WTC11 (cell line): ENCODE measurements at places on chromosomes 12 and 14.

DNA sequence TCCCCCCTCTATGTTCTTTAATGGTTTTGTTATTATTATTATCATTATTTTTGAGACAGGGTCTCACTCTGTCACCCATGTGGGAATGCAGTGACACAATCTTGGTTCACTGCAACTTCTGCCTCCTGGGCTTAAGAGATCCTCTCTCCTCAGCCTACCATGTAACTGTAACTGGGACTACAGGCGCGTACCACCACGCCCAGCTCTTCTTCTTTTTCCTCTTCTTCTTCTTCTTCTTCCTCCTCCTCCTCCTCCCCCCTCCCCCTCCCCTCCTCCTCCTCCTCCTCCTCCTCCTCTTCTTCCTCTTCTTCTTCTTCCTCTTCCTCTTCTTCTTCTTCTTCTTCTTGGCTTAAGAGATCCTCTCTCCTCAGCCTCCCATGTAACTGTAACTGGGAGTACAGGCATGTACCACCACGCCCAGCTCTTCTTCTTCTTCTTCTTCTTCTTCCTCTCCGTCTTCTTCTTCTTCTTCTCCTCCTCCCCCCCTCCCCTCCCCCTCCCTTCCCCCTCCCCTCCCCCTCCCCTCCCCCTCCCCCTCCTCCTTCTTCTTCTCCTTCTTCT lies 5.4 kb upstream of the KRT7 start:
- no peak for DNase-seq

DNA sequence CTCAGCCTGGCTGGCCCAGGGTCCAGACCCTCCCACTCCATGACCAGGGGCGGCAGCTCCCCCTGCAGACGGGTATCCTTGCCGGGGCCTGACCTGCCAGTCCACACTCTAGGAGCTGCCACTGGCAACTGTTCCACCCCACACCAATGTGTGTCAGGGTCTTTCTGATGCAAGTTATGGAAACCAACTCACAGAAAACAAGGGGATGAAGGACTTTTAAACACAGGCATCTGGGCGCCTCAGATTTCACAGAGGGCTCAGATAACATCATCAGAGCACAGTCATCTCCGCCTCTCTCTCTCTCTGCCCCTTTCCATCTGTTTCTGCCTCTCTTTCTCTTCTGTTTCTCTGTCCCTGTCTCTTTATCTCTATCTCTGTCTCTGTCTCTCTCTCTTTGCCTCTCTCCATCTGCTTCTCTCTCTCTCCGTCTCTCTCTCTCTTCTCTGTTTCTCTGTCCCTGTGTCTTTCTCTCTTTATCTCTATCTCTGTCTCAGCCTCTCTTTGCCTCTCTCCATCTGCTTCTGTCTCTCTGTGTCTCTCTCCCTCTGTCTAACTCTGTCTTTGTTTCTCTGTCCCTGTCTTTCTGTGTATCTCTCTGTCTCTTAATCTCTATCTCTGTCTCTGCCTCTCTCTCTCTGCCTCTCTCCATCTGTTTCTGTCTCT lies 67.4 kb upstream of the FBRSL1 start:
- peak; percentile 54 for DNase-seq

DNA sequence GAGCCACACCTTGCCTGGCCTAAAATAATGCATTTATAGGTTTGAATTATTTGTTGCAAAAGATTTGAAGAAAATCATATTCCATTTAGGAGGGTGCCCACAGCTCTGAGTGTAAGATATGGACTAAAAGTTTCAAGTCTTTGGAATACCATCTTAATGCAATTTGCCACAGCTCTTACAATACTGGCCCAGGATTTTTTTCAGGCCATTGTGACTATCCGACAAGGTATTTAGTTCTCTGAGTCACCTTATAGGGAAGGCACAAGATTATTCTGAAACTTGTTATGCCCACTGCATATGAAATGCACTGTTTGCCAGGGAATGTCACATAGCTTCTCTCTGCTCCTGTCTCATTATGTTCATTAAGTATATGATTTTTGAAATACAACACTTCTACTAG lies 29.6 kb upstream of the SLC6A13 start:
- DNase-seq: no peak

- DNase-seq: no peak
These were observed 265.7 kb downstream of the AKAP6 start for GRCh38 chr14:32594766-32595165.

DNA sequence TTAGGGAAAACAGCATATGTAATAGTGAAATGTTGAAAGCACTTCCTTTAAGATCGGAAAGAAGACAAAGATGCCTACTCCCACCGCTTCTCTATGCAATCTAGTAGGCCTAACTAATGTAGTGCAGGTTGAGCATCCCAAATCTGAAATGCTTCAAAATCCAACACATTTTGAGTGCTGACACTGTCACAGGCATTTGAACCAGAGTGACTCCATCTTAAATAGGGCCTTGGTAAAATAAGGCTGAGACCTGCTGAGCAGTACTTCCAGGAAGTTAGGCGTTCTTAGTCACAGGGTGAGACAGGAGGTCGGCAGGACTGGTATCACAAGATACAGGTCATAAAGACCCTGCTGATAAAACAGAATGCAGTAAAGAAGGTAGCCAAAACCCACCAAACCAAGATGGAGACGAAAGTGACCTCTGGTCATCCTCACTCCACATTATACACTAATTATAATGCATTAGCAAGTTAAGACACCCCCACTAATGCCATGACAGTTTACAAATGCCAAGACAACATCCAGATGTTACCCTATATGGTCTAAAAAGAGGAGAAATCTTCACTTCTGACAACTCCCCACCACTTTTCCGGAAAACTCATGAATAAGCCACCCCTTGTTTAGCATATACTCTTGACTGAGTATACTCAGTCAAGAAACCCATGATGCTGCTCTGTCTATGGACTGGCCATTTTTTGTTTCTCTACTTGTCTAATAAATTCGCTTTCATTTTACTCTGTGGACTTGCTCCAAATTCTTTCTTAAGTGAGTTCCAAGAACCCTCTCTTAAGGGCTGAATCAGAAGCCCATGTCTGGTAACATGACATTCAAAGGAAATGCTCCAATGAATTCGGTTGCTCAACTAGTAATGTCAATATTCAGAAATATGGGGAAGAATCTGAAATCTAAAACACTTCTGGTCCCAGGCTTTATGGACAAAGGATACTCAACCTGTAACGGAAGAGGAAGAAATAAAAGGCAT lies 47.1 kb upstream of the MTERF2 start:
- no peak for DNase-seq

- DNase-seq: peak; percentile 61
These were observed at the start of gene CYP27B1 for GRCh38 chr12:57766464-57767304. CYP27B1 (minus strand) TSS chr12:57767078; CDS start chr12:57767041, 37 bp downstream.

DNA sequence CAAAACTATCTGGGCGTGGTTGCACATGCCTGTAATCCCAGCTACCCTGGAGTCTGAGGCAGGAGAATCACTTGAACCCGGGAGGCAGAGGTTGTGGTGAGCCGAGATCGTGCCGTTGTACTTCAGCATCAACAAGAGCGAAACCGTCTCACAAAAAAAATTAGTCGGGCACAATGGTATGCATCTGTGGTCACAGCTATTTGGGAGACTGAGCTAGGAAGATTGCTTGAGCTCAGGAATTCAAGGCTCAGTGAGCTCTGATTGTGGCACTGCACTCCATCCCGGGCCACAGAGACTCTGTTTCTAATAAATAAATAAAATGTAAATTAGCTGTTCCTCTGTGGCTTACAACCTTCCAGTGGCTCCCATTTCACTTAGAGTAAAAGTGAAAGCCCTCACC lies 28.0 kb downstream of the RCOR1 start:
- DNase-seq: no peak

- no peak for DNase-seq
These were observed at the start of gene CLECL1 for GRCh38 chr12:9732921-9733461. CLECL1 (minus strand) TSS chr12:9733097.

DNA sequence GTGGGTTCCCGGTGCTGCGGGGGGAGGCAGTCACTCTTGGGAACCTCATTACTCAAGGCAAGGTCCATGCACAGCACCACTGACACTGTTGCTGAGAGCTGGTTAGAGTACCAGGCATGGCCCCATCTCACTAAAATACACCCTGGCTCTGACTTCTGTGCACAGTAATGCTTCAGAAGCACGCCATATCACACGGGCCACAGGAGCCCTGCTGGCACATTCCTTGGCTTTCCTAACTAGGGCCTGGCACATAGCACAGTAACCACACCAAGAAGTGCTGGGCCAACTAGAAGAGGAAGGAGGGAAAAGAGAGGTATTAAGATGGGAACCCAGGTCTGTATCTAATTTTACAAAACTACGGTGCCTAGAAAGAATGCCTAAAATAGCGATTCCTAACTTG lies 13.5 kb upstream of the RAB35 start:
- DNase-seq: no peak

- DNase-seq: peak; percentile 83
These were observed 5.8 kb upstream of the NRXN3 start for GRCh38 chr14:78164226-78164853.

DNA sequence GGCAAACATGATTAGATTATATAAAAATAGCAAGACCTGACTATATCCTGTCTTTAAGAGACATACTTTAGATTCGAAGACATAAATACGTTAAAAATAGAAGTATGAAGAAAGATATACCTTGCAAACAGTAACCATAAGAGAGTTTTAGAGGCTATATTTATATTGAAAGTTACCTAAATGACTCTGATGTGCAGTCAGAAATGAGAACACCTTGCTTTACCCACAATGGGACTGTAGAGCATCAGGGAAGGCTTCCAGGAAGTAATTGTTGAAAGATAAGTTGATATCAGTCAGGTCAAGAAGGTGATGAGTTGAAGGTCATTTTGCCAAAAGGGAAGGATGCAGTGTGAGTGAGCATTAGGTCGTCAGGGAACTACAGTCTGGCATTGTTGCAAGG lies 110.2 kb downstream of the NEDD1 start:
- DNase-seq: no peak

- no peak for DNase-seq
These were observed 1.8 kb downstream of the C12orf57 start for GRCh38 chr12:6945613-6946012.

GRCh38 chr12:83462419-83462818 lies 775.7 kb downstream of the TMTC2 start:
- DNase-seq: no peak
